Activated CD4-positive, alpha-beta T cell treated with anti-CD3 and anti-CD28 coated beads for 24 hours (primary cell): ENCODE measurements at places on chromosomes 11 and 22.

DNA sequence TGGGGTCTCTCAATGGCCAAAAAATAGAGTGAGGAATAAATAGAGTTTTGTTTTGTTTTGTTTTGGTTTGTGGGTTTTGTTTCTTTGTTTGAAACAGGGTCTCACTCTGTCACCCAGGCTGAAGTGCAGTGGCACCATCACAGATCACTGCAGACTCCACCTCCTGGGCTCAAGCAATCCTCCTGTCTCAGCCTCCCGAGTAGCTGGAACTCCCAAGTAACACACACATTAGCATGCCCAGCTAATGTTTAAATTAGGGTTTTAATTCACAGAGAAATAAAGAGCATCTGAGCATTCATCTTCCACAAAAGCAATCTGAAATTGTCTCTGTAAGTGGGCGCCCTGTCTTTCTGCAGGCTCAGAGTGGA lies 9.2 kb upstream of the IFITM3 start:
- no peak for DNase-seq

- no peak for DNase-seq
These were observed 76.9 kb downstream of the BCR start for GRCh38 chr22:23256986-23257888.

GRCh38 chr11:112334381-112334780 lies 73.7 kb upstream of the PLET1 start:
- no peak for DNase-seq

- no peak for DNase-seq
These were observed 5.9 kb downstream of the TPCN2 start for GRCh38 chr11:69054397-69055211.
